ENCODE measurements at places on chromosomes 11 and 22.

DNA sequence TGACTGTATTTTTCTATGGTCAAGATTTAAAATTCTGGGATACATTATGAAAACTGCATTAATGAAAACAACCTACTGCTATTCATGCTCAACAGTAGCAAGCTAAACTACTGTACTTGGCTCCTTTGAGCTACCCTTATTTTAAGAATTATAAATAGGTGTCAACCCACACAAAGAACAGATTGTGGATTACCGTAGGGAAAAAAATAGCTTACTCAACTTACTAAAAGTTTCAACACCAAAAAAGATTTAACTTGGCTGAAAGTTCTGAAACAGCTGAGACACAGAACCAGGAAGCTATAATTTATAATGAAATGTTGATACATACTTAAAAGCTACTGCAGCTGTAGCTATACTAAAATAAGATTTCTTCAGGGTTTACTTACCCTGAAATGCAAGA, 10.1 kb downstream of the LIN7C start:
- DNase-seq: no peak

GRCh38 chr11:68550485-68550817, 89.9 kb downstream of the PPP6R3 start:
- DNase-seq: no peak

DNA sequence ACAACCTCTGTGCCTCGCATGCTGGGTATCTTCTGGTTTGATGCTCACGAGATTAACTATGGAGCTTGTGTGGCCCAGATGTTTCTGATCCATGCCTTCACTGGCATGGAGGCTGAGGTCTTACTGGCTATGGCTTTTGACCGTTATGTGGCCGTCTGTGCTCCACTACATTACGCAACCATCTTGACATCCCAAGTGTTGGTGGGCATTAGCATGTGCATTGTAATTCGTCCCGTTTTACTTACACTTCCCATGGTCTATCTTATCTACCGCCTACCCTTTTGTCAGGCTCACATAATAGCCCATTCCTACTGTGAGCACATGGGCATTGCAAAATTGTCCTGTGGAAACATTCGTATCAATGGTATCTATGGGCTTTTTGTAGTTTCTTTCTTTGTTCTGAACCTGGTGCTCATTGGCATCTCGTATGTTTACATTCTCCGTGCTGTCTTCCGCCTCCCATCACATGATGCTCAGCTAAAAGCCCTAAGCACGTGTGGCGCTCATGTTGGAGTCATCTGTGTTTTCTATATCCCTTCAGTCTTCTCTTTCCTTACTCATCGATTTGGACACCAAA, 516 bp downstream of the OR52J3 start:
- no peak for DNase-seq

GRCh38 chr22:40285513-40285912, 60.8 kb upstream of the ADSL start:
- no peak for DNase-seq

DNA sequence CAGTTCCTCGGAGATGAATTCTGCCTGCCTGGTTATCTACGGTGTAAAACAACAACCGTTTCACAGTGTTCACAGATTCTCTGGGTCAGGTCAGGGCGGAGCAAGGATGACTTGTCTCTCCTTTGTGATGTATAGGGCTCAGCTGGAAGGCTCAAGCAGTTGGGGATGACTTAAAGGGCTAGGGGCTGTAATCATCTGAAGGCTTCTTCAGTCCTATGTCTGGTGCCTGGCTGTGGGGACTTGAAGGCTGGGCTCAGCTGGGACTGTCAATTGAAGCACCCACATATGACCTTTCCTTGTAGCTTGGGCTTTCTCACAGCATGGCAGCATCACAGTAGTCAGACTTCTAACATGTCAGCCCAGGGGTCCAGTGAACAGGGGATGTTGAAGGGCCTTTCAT, 29.3 kb downstream of the EIF3F start:
- no peak for DNase-seq

DNA sequence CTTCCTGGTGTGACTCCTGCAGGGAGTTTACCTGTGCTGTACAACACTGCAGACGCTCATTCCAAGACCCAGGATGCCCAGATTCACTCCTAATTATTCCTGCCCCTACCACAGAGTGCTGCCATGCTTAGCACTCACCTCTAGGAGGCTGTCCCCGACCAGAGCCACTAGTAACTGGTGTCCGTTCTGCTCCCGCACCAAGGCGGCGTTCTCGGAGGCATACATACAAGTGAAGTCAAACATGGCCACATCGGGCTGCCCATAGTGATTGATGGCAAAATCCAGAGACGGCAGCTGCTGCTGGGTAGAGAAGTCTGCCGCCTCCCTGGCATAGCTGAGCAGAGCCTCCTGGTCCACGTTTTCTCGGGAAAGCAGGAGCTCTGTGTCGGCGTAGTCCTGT, 122.3 kb upstream of the BID start:
- DNase-seq: no peak

DNA sequence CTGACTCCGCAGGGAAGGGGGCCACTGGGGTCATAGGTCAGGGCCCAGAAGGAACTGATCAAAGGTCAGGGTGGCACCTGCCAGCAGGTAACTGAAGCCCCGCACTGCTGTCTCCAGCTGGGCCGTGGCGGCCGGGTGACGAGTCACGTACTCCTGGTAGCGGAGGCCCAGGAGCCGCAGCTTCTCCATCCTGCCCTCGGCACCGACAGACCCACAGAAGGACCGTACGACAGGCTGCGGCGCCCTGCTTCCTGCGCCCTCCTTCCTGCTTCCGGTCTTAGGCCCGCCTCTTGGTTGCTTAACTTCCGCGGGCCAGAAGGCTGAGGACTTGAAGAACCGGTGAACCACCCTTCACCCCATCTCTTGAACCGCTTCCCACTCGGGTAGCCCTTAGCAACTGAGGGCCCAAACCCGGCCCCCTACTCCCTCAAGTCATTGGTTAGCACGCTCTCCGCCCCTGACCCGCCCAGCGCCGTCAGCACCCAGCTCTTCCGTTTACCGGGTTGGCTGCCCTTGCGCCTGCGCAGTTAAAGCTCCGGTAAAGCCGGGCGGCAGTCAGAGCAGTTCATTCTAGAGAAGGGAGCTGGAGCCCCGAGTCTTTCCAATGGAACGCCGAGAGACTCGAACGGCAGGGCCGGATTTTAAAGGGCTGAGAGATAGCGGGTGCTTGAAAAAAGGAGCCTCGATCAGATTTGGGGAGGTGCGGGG, at the start of gene PEX16:
TSS of gene PEX16 (minus strand) at position 255 of the 708 bp plus-strand sequence. CDS start at position 189, 66 bp downstream.
- DNase-seq: peak; percentile 99

GRCh38 chr11:120521176-120521575, 9.6 kb downstream of the GRIK4 start:
- no peak for DNase-seq

DNA sequence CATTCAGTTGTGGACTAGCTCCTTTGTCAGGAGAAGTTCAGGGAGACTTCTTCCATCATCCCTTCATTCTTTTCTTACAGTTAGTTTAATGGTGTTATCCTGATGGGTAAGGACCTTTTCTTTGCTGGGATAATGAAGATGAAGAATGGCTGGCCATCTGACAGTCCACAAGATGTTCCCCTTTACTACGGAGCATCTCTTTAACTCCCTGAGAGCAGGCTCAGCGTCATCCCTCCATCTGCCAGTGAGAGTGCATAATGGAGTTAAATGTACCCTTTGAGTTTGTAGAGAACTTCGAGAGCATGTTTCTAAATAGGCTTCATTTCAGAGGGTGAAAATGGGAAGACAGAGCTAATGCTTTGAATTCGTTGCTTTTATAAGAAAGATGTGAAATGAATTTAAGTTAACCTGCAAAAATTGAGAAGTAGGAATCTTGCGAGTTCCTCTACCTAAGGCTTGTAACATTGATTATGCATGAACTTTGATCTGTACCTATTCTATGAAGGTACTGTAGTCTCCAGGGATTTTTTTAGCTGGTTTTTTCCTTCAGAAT, 1.7 kb downstream of the EP300 start:
- peak; percentile 37 for DNase-seq

DNA sequence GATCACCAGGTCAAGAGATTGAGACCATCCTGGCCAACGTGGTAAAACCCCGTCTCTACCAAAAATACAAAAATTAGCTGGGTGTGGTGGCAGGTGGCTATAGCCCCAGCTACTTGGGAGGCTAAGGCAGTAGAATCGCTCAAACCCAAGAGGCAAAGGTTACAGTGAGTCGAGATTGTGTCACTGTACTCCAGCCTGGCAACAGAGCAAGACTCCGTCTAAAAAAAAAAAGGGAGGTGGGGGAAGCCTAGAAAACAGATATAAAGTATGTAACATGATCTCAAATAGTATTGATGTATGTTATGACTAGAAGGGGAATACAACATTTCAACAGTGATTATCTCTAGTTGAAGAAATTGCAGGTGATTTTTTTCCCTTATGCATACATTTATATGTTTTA, 61.4 kb downstream of the SLC1A2 start:
- no peak for DNase-seq

GRCh38 chr11:11946180-11946579, 62.2 kb downstream of the DKK3 start:
- DNase-seq: peak; percentile 31

GRCh38 chr11:95912902-95913560, 10.9 kb downstream of the MTMR2 start:
- DNase-seq: no peak

DNA sequence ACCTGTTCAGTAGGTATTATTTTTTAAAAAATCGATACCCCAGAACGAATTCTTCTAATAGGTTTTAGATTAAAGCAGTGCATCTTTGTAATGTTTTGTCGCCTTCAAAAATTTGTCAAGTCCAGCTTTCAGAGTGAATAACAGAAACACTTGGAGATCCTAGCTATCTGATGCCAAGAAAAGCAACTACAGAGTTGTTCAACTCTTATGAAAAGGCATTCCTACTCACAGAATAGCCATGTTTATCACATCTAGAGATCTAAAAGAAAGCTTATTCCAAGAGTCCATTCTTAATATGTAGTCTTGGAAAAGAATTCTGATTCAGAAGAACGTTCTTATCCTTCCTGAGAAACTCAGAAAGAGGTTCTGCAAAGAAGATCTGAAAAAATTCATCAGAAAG, 268.5 kb downstream of the TTC28 start:
- DNase-seq: no peak

GRCh38 chr11:45457649-45458048, 171.5 kb upstream of the SYT13 start:
- peak; percentile 41 for DNase-seq

DNA sequence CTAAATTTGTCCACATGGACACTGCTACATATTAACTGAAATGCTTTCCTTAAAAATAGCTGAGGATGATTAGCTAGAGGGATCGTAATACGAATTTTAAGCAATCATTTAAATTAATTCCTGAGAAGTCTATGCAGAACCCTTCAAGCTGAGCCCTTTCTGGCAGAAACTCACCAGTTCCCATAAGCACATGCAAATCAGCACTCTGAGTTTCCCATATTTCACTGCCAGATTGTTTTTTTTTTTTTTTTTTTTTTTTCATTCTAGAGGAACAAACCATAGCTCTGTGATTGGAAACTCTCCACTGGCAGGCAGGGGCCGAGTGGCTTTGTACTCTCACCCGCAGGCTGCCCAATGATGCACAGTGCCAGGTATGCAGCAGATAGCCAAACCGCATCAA, 145.6 kb downstream of the EFCAB6 start:
- no peak for DNase-seq

GRCh38 chr11:75421902-75422247, 11.1 kb downstream of the KLHL35 start:
- no peak for DNase-seq

GRCh38 chr11:11519184-11519583, 102.6 kb downstream of the GALNT18 start:
- no peak for DNase-seq

DNA sequence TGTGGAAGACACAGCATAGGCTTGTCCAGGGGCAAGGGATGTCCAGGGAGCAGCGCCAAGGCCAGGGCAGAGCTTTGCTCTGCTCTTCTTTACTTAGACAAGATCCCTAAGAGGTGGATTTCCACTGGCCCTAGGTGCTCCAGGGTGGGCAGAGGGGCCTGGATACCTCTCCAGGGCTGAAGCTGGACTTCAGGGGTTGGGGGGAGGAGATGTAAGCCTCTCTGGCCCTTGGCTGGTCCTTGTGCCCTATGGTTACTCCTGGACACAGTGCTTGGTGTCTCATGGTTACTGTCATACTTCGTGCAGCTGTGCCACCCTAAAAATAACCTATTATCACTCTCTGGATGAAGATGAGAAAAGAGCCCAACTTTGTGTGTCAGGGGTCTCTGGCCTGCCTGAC, 12.9 kb upstream of the KCNJ11 start:
- DNase-seq: no peak

GRCh38 chr11:96084610-96085318, 160.9 kb upstream of the MTMR2 start:
- DNase-seq: no peak

DNA sequence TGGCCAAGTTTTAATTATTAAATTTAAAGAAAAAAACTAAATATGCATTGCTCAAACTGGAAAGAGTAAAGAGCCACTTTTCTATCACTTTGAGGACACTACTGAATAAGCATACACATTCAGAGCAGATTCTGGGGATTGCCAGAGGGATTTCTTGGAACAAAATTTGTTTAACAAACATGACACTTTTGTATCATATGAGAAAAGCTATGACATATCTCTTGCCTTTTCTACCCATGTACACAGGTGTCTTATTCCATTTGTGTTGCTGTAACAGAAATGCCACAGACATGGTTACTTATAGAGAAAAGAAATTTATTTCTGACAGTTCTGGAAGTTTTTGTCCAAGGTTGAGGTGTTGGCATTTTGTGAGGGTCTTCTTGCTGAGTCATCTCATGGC, 13.5 kb upstream of the USP28 start:
- DNase-seq: no peak

- no peak for DNase-seq
Measured at GRCh38 chr11:63244862-63245261, 1.5 kb upstream of the SLC22A25 start.

GRCh38 chr11:108587109-108587508, 6.5 kb downstream of the EXPH5 start:
- no peak for DNase-seq

DNA sequence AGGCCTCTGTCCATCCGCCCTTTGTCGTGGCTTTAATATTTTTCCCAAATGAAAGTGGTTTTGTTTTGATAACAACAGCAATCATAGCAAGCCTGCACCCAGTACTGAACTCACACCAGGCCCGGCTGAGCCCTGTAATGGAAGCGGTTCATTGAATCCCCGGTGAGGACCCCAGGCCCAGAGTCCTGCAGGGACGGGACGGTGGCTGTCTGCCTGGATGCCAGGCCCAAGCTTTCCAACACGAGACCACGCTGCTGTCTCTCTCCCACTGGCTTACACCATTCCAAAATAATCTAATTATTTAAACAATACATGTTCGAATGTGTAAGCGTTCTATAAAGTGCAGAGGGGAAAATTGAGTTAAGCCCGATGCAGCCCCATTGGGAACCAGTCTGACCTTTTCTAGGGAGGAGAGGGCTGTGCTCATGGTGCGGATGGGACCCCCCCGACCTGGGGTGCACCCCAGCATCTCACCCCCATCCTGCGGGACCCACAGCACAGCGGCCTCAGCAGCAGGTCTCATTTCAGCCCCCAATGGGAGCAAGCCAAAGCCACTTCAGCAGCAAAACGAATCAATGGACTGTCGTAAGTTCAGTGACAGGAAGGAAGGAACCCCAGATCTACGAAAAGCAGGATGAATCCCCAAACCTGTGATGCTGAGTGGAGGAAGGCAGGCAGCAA, 1046.9 kb downstream of the BRD1 start:
- DNase-seq: no peak

- peak; percentile 35 for DNase-seq
Measured at GRCh38 chr22:29604076-29604360, 585 bp downstream of the NF2 start.

GRCh38 chr11:35005141-35005780, 88.8 kb downstream of the PDHX start:
- no peak for DNase-seq
